ENCODE measurements at places on chromosomes 16 and 17.

- DNase-seq = peak; percentile 37
Observed at GRCh38 chr16:88170528-88170991, 212.2 kb upstream of the ZNF469 start.

DNA sequence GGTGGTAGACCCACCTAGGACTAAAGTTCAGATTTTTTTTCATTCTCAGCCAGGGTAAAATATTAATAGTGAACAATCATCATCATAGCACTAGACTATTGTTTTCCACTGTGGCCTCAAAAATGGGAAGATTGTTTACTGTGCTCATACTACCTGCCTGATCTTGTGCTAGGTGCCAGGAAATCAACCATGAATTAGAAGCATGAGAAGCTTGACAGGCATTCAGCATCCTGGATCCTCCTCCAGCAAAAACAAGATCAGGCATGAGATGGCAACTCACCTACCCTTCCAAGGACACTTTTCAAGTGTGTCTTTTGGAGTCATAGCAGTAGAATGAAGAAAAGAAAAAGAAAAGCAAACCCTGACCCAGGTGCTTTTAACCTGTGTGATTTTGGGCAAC is 174.2 kb downstream of the CYLD start:
- no peak for DNase-seq

DNA sequence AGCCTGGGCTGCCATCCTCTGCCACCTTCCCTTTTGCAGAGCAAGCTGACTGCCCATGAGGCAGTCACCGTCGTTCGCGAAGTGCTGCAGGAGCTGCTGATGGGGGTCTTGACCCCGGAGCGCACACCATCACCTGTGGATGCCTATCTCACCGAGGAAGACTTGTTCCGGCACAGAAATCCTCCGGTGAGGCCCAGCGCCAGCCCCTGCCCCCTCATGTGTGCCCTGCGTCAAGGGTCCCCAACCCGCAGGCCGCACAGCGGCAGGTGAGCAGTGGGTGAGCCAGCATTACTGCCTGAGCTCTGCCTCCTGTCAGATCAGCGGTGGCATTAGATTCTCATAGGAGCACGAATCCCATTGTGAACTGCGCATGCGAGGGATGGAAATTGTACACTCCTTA is 7.7 kb upstream of the EPN3 start:
- DNase-seq = no peak

- DNase-seq = no peak
Observed at GRCh38 chr17:81173052-81173761, 7.2 kb upstream of the AATK start.

- no peak for DNase-seq
Observed at GRCh38 chr16:49924078-49924477, 68.2 kb upstream of the ZNF423 start.

DNA sequence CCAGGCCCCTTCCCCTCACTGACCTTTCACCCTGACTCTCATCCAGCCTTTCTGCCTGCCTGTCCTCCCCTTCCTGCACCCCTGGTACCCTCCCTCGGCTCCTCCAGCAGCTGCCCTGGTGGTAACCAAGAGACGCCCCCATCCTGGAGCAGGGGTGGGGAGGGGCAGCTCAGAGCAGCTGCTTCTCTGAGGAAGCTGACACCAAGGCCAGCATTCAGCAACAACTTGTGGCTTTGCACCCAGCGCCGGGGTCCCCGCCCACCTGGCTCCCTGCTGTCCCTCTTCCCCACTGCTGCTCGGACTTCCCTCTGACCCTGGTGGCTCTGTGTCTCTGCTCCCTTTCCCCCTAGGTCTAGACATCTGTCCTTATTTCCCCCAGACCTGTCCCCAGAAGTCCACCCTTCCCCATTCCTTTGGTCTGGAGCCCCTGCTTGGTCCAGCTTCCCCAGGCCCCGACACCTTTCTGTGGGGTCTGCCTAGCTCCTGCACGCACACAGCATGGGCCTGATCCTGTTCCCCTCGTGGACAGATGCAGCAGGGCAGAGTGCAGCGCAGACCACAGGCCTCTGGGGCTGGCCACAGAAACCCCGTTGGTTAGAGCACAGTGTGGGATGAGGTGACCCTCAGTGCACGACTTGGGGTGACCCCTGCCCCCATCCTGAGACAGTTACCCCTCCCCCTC is 1.2 kb upstream of the ATP2A1 start:
- DNase-seq = no peak

DNA sequence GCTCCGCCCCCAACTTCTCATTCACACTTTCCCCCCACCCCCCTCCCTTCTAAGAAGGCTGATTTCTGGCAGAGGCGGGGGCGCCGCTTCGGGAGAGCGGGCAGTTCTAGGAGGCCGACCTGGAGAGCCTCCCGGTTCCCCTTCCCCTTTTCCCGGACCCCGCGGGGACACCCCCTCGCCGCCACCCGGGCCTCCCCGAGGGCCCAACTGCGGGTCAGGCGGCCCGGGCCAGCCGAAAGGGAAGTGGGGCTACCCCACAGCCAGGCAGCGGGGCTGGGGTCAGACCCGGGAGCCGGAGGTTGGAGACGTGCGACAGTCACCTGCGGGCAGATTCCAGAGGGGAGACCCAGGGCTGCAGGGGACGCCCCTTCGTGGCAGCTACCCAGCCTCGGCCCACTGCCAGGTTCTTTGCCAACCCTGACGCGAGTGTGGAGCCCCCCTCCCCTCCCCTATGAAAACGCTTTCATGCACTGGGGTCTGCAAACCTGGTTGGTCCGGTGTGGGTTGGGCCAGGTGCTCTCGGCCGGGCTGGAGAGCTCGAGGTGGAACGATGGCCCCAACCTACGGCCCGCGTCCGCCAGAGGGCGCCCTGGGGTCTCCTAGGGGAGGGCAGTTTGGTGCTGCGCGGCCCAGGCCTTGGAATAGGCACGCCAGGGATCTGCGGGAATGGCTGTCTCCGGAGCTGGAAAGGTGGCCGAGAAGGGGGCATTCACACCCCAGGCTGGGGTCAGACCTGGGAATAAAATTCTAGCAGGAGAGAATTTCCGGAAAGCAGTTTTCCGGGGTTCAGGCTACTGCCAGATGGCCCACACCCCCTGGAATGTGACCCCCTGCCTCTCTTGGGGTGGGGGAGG is 721 bp upstream of the SOCS3 start:
- DNase-seq = peak; percentile 93

DNA sequence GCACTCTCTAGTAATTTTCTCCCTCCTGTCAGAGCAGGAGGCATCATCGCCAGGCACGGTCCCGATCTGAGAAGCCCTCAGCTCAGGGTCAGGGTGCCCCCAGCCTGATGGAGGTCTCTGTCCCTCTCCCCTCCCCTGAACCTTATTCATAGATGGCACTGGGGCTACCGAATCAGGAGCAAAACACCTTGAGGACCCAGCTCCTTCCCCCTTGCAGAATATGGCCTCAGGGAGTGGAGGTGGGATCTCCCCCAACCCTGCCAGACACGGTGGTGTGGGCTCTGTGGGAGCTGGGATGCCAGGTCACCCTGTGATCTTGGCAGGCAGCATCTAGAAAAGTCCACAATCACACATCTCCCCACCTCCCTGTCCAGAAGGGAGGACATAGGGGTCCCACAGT is 2.5 kb downstream of the CPNE2 start:
- no peak for DNase-seq

- DNase-seq = no peak
Observed at GRCh38 chr16:66678337-66678736, 18.2 kb downstream of the CMTM4 start.

DNA sequence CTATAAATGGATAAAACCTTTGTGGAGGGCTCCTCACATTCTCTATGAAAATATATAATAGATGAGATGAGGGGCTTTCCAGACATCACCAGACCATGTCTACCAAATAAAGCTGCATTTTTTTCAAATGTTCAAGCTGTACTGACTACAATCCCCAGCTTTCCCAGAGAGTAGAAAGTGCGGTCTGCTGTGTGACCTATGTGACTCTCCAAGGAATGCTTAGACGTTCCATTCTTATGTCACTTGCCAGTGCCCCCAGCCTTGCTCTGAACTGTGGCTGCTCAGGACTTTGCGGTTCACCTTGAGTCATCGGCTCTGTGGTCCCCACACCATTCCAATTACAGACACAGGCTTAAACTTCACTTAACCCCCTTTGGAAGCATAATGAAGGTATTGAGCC is 47.8 kb upstream of the SCNN1B start:
- DNase-seq = no peak

DNA sequence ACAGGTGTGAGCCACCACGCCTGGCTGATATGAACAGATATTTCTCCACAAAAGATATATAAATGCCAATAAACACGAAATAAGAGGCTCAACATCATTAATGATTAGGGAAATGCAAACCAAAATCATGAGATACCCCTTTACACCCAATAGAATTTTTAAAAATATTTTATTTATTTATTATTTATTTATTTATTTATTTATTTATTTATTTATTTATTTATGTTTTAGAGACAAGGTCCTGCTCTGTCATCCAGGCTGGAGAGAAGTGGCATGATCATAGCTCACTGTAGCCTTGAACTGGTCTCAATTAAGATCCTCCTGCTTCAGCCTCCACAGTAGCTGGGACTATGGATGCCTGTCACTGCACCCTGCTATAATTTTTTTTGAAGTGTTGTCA is 30.8 kb downstream of the APPBP2 start:
- DNase-seq = no peak

DNA sequence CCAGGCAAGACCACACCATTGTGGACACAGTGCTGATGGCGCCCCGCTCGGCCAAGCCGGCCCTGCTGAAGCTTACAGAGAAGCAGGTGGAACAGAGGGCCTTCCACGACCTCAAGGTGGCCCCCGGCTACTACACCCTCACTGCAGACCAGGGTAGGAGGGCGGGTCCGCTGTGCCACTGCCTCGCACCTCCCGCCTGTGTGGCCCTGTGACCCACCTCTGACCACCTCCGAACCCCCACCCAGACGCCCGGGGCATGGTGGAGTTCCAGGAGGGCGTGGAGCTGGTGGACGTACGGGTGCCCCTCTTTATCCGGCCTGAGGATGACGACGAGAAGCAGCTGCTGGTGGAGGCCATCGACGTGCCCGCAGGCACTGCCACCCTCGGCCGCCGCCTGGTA is 21.1 kb downstream of the ITGB4 start:
- DNase-seq = no peak

DNA sequence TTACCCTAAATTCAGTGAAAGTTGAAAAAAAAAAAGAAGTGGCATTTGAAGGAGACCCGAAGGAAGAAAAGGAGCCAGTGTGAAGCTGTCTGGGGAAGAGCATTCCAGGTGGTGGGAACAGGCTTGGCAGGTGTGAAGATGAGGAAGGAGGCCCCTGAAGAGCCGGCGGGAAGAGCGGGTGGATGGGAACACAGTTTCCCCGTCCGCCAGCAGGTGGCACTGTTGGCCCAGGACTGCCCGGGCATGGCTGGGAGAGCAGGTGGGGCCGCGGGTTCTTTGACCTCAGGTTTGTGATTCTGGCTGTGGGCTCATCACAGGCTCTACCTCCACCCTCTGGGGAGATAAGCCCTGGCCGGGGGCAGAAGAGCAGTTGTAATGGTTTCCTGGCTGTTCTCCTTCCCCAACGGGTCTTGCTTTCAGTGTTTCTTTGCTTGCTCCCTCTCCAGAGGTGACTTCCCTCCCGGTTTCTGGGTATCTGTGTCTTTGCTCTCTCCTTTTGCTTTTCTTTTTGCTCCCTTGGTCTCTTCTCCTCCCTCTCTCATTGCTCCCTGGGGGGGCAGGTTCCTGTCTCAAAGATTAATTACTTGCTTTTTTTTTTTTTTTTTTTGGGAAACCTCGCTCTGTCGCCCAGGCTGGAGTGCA is 32.3 kb downstream of the RAP1GAP2 start:
- peak; percentile 83 for DNase-seq

DNA sequence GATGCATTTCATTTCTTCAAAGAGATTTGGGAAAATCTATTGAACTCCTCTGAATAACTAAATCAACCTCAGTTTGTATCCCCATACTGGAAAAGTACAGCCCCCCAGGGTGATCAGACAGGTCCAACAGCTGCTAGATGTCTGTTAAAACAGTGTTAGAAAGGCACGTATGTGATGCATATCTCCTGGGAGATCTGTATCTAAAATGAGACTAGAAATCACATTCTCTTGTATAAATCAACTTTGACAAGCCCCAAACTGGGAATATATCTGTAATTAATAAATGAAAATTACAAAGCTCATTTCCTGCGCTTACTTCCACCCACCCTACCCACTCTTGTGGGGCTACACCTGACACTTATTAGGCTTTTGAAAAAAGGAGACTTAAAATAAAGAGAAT is 3.8 kb upstream of the KIF2B start:
- no peak for DNase-seq

GRCh38 chr16:3645504-3646347 is 8.8 kb upstream of the DNASE1 start:
- no peak for DNase-seq

DNA sequence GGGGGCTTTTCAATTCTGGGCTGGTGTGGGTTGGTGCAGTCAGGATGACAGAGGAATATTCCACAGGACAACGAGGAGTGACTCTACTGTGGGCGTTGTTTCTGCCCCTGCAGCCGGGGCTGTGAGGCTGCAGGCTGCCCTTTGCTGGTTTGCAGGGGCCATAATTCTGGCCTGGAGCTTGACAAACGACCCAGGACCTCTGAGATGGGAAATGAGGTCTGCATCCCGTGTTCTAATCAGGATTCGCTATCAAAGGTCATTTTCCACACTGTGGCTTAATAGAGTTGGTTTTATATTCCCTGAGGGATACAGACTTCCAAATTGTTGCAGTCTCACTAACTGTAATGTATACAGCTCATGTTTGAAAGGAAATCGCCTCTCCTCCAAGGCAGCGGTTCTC is 180.9 kb downstream of the RPTOR start:
- DNase-seq = no peak

GRCh38 chr17:21475571-21475970 is 99.4 kb downstream of the KCNJ12 start:
- no peak for DNase-seq

GRCh38 chr17:5672815-5673430 is 88.6 kb upstream of the NLRP1 start:
- peak; percentile 13 for DNase-seq

- DNase-seq = peak; percentile 48
Observed at GRCh38 chr17:8324923-8325322, 14.7 kb upstream of the ODF4 start.

- DNase-seq = no peak
Observed at GRCh38 chr17:49468811-49469385, 26.2 kb upstream of the NGFR start.

GRCh38 chr16:66189951-66190350 is 176.5 kb upstream of the CDH5 start:
- no peak for DNase-seq

DNA sequence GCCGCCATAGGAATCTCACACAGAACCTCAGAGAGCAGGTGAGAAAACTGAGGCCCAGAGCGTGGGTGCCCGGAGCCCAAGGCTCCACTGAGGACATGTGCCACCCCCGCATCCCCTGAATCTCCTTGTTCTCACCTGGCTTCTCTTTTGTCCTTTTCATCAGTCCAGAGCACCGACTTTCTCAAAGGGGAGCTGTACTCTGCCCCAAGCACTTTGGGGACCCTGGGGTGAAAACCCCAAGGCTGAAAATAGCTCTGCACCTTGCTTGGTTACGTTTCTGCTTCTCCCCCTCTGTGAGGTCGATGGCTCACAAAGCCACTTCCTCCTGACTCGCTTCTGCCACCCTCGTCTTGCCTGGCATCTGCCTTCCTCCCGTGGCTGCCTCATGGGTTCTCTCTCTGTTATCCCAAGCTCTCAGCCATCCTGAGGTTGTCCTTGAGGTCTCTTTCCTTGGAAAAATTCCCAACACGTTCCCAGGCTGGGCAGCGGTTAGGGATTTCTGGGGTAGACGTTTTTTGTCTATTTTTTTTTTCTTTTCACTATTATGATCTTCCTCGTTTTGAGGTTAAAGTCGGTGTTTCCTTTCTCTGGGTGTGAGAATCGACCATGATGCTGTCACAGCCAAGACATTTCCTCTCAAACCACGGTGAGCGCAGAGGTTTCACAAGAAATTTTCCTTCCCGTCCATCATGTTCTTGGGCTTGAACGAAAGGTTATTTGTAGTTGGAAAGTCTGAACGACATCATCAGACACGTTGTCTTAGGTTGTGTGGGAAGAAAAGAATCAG is 37.2 kb downstream of the IRF8 start:
- peak; percentile 56 for DNase-seq
